ENCODE measurements at places on chromosomes 5 and 9. TPM values are rescaled to one million over a fixed set of nuclear protein-coding genes. Genes with fewer than 3 reads are reported as not detected.

GLE1 gene
- total RNA-seq, result 25.8 TPM

CNTLN gene
- 16.7 TPM for total RNA-seq

DNA sequence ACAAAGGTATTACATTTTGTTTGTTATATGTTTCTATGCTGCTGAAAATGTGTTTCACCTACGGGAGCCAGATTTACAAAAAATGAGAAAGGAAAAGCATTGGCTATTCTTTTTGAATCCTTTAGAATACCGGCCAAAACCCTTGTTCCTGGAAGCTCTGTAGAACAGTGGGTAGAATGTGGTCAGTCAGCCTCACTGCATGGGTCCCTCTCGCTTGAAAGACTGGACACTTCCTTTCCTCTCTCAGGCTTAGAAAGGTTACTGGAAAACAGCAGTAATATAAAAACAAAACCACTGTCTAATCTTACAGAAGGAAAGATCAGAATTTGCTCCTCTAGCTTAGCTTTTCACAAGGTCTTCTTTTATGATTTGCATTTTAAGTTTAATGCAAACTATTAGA is 45.1 kb downstream of the OSTF1 start:
- no peak for DNase-seq

DNA sequence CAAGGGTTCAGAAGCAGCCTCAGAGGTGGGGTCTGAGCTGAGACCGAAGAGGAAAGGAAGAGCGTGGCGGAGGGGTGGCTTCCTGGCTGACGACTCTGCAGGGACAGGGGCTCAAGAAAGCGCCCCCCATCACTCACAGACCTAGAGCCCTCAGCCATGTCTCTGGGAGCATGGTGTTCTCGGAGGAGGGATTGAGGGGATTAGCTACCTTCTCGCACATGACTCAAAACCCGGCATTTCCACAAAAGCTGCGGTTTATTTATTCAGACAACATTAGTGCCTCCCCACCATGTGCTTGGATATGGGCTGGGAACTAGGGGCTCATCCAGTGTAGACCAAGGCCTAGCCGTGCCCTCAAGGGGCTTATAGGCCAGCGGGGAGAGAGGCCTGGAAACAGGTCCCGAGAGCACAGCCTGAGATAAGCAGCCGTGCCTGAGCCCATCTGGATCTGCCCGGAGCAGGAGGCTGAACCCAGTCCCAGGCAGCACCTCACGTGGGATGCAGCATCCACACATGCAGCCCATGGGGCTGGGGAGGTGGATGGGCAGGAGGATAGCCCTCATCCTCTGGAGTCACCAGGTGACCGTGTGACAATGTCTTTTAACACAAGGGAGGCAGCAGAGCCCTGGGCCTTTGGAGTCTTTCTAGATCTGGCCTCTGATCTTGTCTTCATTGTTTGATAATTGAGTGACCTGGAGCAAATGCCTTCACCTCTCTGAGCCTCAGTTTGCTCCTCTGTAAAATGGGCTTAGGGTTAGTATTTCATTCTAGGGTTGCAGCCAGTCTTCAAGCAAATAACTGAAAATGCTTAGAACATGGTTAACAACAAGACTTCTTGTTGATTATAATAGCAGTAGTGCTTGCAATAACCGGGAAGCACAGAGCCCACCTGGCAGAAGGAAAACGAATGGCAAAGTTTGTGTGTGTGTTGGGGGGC is 878 bp upstream of the HMCN2 start:
- DNase-seq, result no peak

DNA sequence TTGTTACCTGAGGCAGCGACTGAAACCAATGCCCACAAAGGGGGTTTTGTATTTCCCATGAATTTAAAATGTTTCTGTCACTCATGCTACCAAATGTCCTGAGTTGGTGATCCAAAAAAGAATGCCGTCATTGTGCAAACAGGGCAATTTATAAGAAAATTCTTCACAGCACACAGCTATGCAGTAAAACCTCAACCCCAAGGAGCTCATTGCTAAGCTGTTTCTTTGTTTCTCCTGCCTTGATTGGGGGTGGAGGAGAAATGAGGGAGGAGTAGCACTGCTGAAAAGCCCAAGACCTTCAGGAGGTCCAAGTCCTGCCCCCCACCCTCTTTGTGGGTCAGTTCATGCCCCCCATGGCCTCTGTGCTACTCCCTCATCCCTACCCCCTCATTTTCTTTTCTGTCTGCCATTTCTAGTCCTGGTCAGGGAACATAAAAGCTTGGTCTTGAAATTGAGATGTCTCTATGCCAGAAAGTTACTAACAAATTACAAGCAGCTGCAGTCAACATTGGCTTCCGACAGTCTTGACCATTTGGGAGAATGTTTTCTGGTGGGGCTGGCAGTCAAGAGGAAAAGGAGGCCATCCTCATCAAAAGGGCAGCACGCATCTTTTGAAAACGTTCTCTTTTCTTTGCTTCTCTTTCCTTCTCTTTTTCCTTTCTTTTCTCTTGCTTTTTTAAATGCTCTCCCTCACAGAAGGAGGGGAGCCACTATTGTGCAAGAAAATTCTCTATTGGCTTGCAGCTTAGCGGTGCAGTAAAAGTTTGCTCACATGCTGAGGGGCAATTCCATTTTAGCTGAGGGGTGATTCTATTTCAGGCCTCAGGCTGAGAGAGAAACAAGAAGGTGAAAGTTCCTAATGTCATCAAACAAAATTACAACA is 133.3 kb downstream of the GCNT1 start:
- DNase-seq, result no peak

DNA sequence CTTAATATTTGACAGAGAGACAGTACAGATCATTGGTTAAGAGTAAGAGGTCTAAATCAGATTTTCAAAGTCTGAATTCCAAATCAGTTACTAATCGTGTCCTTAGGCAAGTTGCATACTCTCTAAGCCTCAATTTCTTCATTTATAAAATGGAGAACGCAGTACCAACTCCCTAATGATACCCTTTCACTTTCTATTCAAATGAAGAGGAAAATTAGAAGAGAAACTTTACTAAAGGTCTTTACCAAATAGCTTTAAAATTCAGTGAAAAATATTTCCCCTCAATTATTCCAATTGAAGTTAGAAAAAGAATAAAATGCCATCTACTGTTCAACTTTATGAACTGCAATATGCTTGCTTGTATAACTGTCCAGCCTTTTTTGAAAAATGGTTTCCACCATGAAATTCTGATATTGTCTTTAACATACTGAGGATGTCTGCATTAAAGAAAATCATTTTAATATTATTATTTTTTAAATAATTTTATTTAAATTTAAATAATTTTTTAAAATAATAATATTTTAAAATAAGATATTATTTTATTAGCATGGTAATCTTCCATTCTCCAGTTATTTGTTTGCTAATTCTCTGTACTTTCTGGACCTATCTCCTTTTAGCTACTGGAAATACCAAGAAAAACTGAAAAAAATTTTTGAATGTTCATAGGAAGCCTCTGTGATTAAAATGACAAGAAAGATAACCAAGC is 36.0 kb downstream of the POC5 start:
- DNase-seq, result no peak
